ENCODE measurements at places on chromosomes 7 and 10.

DNA sequence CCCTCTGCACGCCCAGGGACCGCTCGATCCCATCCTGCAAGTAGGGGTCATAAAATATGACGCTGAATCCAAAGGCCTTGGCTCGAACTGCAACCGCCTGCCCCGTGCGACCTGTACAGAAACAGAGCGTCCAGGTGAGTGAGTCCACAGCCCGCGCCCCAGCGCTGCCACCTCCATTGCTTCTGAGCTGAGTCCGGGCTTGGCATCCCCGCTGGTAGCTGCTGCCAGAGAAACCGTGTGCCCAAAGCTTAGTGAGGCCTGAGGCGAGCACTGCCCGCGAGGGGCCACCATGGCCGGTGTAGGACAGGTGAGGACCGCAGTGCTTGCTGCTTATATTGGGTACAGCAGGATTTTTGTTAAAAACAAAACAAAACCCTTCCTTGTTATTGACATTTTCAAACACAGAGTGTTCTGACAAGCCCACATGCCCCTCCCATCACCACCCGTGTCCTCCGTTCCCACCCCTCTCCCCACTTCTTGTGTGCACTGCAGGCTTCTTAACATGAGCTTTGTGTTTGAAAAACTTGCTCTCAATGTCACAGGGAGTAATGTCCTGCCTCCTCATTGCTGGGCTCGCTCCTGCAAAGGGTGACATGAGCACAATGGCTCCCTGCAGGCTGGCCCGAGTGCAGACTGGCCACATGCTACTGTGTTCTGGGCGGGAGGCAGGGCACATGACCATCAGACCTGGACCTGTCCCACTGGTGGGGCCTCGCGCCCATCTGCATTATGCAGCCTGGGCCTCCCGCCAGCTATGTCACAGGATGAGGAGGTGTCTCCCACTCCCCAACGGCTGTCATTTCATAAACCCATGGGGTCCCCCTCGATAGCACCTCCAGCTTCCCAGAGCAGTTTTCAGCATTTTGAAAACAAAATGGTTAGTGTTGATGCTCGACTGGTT, 52.9 kb downstream of the ZRANB1 start:
- no peak for DNase-seq

DNA sequence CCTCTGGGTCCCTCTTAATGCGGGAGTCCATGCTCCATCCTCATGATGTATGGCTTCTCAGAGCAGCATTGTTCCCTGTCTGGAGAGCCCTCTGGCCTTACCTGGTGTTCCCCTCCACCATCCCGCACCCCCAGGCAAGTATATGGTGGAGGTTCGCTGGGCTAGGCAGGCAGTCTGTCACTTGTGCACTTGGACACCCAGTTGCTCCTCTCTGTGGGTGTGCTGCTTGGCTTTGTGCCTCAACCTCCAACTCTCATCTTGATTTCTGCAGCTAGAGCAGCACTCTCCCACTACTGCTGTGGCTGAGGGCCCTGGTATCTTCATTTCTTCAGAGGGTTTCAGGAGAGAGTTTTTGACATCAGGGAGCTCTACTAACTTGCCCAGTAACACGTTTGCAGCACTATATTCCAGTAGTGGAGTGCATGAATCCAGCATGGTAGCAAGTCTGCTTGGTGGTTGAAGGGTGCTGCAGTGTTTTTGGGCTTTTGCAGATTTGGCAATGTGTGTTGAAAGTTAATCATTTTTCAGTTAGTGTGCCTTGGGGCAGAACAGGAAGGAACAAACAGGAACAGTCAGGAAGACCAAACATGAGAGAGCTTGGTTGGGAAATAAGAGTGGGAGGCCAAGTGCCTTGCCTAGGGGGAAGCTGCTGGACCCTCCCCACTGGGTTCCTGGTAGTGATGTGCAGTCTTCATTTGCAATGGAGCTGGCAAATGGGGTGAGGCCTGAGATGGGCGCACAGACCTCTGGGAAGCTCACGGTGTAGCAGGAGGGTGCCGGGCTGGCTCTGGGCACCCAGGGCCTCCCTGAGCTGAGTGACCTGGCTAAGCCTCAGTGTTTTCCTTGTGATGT, 37.4 kb downstream of the TSPAN14 start:
- DNase-seq, result no peak

DNA sequence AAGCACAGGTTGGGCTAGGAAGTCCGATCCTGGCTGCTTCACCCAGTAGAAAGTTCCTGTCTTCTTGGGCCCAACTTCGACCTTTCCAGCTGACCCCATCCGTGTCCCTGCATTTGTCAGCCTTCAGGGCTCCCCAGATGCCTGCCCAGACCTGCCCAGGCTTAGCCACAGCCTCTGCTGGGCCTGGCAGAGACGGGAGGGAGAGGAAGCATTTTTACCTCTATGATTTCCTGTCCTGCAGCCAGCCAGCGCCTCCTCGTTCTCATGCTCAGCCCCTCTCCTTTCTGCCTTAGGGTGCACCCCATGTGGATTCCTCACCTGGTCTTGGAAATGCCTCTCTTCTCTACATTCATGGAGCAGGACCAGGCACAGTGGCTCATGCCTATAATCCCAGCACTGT, 3.7 kb downstream of the METTL27 start:
- no peak for DNase-seq

DNA sequence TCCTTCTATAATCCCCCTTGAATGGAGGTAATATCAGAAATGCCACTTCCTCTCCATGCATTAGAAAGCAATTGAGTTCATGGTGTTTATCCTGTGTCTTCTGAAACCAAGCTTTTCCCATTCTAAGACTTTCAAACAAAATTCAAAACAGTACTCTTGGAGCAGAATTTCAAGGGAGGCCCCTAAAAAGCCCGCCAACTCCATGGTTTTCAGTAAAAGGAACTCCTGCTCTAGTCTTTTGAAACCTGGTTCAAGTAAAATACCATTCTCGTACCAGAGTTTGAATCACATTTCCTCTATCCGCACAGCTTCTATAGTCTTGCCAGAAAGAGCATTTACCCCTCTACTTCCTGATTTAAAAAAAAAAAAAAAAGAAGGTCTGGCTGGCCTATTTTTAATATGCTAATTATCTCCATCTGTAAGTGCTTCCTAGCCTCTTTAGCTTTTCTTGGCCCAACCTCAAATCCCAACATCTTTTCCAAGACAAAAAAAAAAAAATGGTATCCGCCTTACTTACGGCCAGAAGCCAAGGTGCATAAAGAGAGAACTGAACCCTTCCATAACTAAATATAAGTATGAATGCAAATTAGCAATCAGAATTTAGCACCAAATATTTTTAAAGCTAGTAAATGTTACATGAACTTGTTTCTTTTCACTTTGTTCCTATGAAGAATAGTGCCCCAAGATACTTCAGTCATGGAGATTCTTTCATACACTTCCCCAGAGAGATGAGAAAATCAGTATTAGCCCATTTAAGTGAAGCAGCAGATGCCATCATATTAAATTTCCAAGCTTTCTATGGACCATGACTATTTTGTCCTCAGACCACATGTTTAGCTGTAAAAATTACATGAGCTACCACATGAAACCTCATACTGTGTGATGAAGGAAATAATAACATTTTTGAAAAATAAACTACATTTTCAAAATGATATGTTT, 199.9 kb upstream of the FAM3C start:
- no peak for DNase-seq

- DNase-seq, result no peak
These were observed 64.5 kb upstream of the GDF10 start for GRCh38 chr10:47235484-47235883.

DNA sequence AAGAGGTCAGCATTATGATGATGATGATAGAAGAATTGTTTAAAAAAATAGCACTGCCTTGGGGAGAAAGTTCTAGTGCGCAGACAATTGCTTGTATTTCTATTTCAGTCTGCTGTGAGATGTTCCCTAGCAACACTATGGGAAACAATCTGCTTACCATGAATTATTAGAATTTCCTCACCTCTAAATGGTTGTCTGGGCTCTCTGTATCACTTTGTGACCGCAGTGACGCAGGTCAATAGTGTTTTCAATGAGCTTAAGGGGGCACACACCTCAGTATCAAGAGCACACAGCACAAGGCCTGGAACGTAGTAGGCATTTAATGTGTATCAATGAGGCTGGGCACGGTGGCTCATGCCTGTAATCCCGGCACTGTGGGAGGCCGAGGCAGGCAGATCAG, 98.9 kb upstream of the TARP start:
- no peak for DNase-seq

DNA sequence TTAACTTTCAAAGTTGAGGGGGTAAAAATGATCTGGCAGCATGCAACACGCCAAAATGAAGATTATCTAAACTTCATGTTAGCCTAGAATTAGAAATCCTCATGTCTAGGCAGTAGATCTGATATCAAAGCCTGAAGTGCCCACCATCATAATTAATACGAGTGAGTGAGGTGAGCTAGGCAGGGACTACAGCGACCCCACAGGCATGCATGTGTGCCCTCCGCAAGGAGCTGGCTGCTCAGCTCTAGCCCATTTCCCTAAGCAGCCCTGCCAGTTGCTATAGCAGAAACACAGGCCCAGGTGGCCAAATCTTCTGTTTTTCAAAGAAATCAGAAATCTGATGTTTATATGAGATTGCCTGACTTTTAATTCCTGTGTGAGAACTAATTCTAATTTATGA, 93.1 kb upstream of the IFRD1 start:
- DNase-seq, result no peak

DNA sequence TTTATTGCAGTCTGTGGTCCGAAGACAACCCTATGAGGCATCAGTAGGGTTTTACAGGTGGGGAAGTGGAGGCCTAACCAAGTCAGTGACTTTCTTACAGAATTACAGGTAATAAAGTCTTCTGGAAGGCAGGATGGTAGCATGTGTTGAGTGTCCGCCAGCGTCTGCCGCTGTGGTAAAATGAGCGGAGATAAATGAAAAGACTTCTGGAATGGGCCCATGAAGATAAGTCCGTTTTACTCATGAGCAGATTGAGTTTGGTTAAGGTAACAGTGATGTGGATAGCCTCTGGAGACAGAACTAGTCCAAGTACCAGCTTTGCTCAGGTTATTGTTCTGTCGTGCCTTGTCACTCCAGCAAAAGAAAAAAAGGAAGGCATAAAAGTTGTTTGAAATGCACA, 966 bp downstream of the FBH1 start:
- no peak for DNase-seq

DNA sequence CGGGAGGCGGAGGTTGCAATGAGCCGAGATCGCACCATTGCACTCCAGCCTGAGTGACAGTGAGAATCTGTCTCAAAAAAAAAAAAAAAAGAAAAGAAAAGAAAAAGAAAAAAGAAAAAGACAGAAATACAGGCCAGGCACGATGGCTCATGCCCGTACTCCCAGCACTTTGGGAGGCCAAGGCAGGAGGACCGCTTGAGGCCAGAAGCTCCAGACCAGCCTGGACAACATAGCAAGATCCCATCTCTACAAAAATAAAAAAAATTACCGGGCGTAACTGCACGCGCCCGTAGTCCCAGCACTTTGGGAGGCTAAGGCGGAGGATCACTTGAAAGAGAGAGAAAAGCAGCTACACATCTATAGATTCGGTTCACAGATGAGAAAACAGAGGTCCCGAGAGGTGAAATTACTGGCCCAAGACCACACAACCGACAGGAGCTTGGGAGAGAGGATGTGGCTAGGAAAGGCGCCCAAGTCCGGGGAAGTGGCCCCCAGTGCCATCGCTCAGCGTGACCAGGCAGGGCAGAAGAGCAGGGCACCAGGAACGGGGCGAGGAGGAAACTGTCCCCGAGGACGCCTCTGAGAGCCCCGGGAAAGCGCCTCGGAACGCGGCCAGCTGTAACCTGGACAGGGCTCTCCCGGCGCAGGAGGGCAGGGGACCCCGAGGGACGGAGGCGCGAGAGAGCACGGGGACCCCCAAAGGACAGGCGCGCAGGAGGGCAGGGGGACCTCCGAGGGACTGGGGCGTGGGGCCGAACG, 612 bp downstream of the SNX8 start:
- DNase-seq, result no peak

GRCh38 chr10:83205861-83206260, 933.4 kb upstream of the GHITM start:
- DNase-seq, result no peak

GRCh38 chr7:128082431-128082830, 51.2 kb upstream of the LRRC4 start:
- no peak for DNase-seq

- no peak for DNase-seq
These were observed 98.2 kb upstream of the NEBL start for GRCh38 chr10:20995123-20995987.
